NT2/D1 (cell line): ENCODE measurements at places on chromosomes 6 and 20.

DNA sequence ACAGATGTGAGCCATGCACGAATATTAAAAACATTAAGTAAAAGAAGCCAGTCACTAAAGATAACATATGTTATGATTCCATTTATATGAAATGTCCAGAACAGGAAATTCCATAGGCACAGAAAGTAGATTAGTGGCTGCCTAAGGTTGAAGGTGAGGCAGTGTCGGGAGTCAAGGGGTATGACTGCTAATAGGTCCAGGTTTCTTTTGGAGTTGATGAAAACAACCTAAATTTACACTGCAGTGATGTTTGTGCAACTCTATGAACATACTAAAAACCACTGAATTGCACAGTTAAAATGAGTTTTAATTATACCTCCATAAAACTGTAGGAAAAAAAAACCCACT lies 14.4 kb downstream of the SRPK1 start:
- DNase-seq, result no peak

DNA sequence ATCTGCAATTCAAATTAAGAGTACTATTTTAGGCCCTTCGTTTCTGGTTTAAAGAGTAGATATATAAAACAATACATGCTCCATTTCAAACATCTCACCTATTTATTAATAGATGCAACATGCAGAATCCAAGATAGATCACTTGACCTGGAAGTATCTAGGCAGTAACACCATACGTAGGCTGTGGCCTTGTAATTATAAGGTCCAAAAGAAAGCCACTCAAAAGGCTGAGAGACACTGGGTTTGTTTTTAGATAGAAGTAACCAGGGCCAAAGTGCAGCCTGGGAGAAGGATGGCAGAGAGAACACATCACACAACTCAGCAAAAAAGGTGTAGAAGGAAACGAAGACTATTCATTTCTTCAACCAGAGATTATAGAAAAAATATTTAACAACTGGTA lies 8.4 kb upstream of the GFOD1 start:
- DNase-seq, result no peak

DNA sequence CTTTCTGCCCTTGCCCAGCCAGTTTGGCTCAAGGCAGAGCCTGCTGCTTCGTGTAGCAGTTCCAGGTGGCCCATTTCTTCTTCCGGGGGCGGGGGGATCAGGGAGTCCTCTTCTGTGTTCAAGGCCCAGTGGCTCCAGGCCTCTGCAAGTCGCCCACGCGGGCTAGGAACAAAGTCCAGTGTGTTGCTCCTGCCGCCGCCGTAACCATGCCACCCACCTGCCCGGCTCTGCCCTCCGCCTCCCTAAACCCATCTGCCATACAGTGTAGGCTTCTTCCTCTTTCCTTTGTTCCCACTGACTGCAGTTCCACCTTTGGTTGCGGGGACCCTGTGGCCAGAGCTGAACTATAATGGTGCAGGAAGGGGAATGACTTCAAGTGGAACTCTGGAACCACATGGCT lies 43.9 kb upstream of the SRF start:
- no peak for DNase-seq

- DNase-seq, result peak; percentile 28
Measured at GRCh38 chr6:27332692-27333641, 20.9 kb upstream of the POM121L2 start.

DNA sequence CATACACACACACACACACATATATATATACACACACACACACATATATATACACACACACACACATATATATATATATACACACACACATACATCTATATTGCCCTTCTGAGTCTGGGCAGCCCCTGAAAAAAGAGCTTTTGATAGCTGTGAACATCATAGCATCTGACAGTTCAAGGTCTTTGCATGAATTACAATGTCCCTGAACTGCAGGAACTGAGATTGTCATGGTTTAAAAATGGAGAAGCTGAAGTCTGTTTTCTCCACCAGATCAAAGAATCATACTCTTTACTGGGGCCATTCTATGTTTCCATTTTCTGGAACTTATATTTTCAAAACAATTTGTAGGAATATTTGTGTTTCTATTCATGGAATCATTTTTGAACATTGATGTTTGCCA lies 189.8 kb downstream of the ZDHHC14 start:
- DNase-seq, result no peak
